ENCODE measurements at places on chromosomes 1 and 21.

DNA sequence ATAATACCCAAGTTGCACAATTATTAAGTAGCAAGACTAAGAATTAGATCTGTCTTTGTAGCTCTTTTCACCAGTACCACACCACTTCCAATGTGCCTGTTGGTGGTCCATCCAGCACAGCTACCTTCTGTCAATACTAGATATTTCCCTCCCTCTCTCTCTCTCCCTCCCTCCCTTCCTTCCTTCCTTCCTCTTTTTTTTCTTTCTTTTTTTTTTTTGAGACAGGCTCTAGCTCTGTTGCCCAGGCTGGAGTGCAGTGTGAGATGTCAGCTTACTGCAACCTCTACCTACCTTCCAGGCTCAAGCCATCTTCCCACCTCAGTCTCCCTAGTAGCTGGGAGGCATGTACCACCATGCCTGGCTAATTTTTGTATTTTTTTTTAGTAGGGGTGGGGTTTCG, 21.1 kb downstream of the KPNA6 start:
- DNase-seq: no peak

DNA sequence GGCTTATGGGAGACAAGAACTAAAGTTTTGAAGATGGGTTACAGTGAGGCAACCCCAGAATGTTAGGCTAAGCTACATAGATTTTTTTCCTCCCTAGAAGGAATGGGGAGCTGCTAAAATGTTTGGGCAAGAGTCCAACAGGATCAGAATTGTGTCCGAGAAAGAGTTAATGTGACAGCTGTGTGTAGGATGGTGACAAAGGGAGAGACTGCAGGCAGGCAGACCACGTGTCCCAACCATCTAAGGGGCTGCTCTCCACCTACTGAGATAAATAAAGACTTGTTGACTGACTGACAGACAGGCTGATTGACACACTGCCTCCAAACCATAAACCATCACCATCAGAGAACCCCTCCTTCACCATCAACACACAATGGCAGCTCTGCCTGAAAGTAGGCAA, 133.7 kb upstream of the CTTNBP2NL start:
- no peak for DNase-seq

DNA sequence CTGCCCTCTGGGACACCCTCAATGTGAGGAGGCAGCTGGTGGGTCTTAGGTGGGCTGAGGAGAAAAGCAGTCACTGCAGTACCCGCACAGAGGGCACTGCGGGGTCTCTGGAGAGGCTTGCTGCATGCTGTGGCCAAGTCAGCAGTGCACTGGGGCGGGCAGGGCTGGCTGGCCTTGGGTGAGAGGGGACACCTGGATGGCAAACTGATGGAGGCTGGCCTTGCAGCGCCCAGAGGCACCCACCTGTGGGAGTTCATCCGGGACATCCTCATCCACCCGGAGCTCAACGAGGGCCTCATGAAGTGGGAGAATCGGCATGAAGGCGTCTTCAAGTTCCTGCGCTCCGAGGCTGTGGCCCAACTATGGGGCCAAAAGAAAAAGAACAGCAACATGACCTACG, 3.2 kb downstream of the ELF3 start:
- no peak for DNase-seq

- no peak for DNase-seq
Measured at GRCh38 chr1:145935708-145936107, 8.4 kb upstream of the RBM8A start.

- peak; percentile 41 for DNase-seq
Measured at GRCh38 chr1:43934101-43934985, 742 bp downstream of the ARTN start.

GRCh38 chr1:171884475-171884874, 43.2 kb downstream of the DNM3 start:
- no peak for DNase-seq

- no peak for DNase-seq
Measured at GRCh38 chr1:100354971-100355394, 2.7 kb downstream of the CDC14A start.

- DNase-seq: no peak
Measured at GRCh38 chr1:15070145-15070748, 83.3 kb upstream of the TMEM51 start.

- no peak for DNase-seq
Measured at GRCh38 chr21:41479686-41480085, 28.3 kb downstream of the TMPRSS2 start.

DNA sequence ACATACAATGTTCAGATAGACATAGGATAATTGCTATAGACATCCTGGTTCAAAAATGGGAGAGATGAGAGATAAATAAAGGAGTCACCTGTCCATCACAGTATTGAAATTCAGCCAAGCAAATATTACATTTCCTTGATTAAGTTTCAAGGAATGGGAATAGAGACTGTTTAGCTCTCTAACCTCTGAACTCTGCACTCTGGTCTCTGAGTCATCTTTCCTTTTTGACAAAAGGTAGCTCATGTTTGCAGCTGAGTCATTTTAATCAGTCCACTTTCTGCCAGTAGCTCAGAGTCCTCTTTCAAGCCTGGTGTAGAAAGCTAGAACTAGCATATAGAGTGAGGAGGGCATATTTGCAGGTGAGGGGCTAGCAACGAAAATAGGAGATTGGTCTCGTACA, 51.4 kb upstream of the GJA8 start:
- no peak for DNase-seq

DNA sequence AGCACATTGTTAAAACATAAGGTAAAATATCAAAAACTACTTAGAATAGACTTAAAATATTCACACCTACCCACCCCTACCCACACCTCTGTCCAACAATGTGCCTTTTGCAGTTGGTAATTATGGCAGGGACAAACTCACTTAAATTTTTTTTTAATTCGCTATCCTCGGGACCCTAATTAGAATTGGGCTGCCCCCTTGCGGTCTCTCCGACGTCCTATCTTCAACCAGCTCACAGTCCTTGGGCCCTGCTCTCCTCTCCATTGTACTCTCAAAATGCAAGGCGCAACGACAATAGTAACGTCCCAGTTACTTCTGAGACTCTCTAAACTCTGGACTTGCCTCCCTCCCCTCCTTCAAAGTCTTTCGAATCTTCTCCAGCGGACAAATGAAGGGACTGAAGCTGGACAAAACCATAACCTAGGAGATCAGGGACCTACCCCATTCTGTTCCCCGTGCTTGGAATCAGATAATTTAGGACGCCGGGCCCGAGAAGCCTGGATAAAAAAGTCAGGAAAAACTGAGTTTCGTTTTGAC, 1.1 kb upstream of the CIART start:
- DNase-seq: peak; percentile 35

- no peak for DNase-seq
Measured at GRCh38 chr1:144101397-144102045, 129.7 kb upstream of the FAM72C start.

DNA sequence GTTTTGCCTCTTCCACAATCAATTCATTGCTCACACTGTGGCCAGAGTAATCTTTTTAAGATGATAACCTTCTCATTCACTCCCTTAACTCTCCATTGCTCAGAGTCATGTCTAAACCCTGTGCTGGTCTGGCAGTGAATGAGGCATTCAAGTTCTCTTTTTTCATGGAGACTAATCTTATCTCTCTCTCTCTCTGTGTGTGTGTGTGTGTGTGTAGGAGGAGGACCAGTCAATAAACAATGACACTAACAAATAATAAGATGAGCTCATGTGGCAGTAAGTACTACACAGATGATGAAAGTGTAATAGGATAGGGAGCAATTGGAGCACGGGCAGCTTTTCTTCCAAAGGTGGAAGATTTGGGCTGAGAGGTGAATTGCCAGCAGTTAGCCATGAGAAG, 122.0 kb upstream of the B3GALT2 start:
- no peak for DNase-seq

GRCh38 chr1:117757668-117758067, 151.8 kb downstream of the TENT5C start:
- no peak for DNase-seq

GRCh38 chr1:26288311-26288941, 8.5 kb downstream of the SH3BGRL3 start:
- DNase-seq: peak; percentile 76

DNA sequence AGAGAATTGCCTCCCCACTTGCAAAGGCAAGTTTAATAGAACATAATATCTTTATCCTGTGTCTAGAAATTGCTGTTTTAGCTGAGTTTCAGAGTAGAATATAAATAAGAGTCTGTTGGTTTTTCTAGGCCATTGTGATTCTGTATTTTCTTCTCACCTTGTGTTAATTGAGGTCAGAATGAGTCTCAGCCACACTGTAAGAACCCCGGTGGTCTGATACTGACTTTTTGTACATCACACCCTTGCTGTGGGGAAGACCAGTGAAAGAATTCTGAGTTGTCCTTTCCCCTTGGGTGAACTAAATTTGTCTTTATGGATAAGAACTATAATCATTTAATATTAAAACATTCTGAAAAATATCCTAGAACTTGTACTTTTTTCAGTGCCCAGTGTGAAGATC, 6.8 kb downstream of the HIPK1 start:
- no peak for DNase-seq

- no peak for DNase-seq
Measured at GRCh38 chr1:28326515-28326914, 2.3 kb upstream of the MED18 start.

- no peak for DNase-seq
Measured at GRCh38 chr1:221076391-221076811, 197.2 kb downstream of the HLX start.

GRCh38 chr1:48611841-48612240, 139.8 kb upstream of the SPATA6 start:
- no peak for DNase-seq

GRCh38 chr1:200041337-200042118, 14.0 kb downstream of the NR5A2 start:
- no peak for DNase-seq

- no peak for DNase-seq
Measured at GRCh38 chr21:34561806-34562205, 49.8 kb upstream of the KCNE1 start.

DNA sequence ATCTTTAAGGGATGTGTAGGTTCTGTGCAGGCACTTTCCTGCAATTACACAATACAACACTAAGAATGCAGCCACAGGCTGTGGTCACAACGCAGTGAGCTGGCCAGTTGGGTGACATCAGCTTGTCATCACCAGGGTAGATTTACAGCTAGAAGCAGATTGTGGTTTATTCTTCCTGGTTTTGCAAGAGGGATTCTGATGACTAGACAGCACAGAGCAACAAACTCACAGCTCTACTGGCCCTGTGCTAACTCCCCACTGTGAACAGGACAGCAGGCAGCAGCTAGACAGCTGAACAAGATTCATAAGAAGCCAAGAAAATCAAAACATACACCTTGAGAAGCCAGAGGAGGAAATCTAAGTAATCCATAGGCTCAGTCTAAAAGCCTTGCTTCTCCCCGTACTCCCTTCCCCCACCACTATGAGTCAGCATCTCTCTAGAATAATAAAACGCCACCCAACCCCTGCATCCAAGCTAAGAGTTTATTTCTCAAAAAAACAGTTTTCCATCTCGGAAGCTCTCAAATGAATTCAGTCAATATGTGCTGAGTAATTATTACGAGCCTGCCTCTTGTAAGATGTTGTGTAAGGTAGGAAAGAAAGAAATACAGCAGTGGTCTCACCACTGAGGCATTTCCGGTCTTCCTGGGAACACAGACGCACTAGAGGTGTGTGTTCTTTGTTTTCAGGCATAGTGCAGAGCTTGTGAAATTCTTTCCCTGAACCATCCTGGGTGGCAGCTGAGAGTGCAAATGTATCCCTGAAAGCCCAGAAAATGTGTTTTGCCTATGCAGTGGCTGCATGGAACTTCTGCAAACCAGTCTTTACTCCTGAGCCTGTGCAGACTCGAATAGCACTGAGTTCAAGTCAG, 162.8 kb downstream of the NTPCR start:
- DNase-seq: peak; percentile 71

DNA sequence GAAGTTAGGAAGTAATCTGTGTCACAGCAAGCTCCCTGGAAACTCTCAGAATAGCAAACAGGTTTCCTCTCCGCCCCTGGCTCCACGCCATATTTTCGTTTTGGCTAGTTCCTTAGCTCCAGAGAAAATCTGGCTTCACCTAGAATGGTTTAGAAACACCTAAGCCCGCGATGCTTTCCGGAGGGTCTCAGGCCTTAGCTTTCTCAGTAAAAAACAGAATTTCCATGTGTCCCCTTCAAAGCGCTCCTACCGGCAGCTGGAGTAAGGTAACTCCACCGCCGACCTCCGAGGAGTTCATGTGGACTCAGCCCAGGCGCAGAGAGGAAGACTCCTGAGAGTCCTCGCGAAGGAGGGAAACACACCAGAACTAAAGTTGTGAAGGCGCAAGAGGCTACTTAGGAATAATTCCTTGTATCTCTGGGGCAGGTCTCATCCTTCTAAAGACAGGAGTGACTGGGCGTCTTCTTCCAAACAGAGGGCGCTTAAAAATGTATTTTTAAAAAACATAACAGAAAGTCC, 406 bp downstream of the KIAA0040 start:
- peak; percentile 21 for DNase-seq

DNA sequence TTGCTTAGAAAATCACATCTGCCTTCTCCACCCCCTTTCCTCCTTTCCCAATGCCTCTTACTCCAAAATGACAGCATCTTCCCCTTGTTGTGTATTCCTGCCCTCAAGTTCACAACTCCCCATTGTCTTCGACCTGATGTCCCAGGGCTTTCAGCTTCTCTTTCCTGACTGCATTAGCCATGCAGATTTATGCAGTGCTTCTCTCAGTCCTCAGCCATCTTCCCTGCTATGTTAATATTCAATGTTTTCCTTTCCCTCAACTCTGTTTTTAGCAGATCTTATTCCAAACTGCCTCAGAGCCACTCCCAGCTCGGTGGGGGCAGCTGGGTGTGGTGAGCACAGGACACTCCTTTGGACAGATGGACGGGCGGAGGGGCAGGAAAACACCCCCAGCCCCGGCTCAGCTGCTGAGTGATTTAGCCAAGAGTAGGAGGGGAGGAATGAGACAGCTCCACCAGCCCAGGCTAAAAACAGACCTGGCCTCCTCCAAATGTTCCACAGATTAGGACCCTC, 71.0 kb downstream of the CD2 start:
- DNase-seq: no peak

- DNase-seq: no peak
Measured at GRCh38 chr1:159802111-159802510, at the start of gene FCRL6. Gene FCRL6 (plus strand): TSS chr1:159802360. CDS start chr1:159802425, 65 bp downstream.

DNA sequence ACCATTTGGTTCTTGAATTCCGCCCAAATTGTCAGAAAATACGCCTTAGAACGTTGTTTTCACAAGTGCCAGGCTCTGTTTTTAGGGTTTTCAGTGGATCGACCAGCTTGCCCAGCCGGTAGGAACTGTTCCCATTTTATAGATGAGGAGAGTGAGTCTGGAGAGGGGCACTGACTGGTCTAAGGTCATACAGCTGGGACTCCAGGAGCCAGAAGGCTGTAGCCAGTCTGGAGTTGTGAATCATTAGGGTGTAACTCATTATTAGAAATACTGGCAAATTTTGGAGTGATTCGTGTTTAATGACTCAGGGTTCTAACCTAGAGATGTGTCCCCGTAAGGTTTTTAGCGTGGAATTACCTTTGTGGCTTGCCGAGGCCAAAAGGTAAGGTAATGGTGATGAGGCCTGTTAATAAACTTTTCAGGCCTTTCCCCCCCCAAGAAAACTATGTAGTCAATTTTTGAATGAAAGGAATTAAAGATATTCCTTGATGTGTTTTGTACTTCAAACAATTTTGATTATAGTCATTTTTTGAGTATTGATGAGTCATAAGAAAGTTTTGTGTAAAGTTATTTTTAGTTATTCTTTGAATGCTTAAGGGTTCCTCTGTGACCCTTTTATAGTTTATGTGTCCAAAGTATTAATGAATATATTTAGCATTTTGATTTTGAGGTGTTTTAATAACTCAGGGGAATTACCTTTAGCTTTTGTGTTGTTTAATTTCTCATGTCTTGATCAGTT, 2.1 kb downstream of the DYRK1A start:
- peak; percentile 13 for DNase-seq

GRCh38 chr1:8352886-8353785, 35.2 kb downstream of the SLC45A1 start:
- DNase-seq: no peak
